Cardiac septum (tissue), 1 donor: ENCODE measurements at places on chromosomes 16 and 17. TPM values are rescaled to one million over a fixed set of nuclear protein-coding genes. Genes with fewer than 3 reads are reported as not detected.

GRCh38 chr17:28018439-28019070 lies 23.9 kb upstream of the NLK start:
- no peak for DNase-seq

- no peak for DNase-seq
Observed at GRCh38 chr16:81519301-81520150, 74.9 kb downstream of the CMIP start.

GRCh38 chr16:71383054-71383773 lies 24.7 kb downstream of the CALB2 start:
- DNase-seq: no peak

DNA sequence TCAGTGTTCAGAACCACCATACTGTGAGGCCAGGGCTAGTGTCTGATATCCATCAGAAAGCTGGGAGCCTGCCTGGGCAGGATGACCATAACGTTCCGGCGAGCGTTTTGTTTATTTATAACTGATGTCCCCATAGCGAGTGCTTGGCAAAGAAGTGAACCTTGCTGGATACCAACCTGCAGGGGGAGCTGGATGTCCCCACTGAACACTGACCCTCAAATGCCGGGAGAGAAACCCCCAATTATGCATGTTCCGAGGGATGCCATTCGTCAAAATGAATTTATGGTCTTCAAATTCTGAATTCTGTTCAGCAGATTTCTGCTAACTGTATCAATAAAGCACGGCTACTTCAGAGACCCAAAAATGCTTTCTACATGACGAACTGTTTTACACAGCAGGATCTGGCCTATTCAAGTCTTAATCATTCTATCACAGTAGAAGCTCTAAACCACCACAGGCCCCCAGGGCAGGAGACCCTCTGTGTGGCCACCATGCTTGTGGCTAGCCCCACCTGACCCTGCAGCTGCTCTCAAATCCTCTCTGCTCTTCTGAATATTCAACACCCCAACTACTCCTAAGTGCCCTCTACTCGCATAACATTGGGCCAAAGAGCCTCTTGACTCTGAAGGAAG lies 15.2 kb downstream of the MED24 start:
- no peak for DNase-seq

DNA sequence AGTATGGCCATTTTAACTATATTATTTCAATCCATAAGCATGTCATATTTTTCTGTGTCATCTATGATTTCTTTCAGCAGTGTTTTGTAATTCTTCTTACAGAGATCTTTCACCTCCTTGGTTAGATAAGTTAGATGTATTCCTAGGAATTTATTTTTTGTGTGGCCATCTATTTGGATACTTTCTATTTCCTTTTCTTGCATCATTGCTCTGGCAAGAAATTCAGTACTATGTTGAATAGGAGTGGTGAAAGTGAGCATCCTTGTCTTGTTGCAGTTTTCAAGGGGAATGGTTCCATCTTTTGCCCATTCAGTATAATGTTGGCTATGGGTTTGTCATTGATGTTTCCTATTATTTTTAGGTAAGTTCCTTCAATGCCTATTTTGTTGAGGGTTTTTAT lies 15.1 kb upstream of the ABCA9 start:
- no peak for DNase-seq

DNA sequence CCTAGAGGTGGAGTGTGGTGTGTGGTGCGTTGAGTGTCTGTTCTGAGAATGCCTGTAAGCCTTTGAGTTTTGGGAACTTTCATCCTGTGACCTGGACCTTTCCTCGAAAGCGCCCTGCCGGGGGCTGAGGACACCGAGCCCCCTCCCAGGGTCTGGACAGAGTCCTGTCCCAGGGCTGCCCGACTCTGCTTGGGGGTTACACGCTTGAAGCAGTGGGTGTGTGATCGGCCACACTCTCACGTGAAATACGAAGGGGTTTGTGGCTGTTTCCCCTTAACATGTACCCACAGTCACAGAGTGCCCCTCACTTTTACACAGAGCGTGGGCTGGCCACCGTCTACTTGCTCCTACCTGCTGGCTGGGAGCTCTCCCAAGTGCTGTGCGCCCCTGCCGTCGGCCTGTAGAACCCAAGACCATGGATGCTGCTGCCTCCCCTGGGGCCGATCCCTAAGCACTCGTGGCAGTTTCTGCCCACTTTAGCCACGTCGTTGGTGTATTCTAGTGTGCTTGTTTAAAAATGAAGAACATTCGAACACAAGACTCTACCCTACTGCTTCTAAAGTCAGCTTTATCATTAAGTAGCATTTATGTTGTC lies 6.8 kb downstream of the ZNF750 start:
- no peak for DNase-seq

KCTD2 gene
- total RNA-seq: 43.2 TPM

ABCA5 gene
- 14.8 TPM for total RNA-seq
